ENCODE measurements at places on chromosomes 7 and 10.

DNA sequence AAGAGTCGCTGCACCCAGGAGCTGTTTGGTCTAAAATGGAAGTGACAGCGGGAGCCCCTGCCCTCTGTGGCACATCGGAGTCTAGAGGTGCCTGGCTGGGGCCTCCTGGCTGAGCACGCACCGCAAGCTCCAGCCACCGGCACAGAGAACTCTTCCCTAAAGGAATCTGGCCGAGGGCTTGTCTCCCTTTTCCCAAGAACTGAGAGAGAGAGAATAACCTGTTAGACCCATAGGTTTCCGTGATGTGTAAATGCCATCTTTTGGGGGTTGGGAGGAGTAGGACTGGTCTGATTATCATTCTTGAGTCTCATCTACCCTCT lies 47.3 kb downstream of the PROSER2 start:
- DNase-seq: no peak

DNA sequence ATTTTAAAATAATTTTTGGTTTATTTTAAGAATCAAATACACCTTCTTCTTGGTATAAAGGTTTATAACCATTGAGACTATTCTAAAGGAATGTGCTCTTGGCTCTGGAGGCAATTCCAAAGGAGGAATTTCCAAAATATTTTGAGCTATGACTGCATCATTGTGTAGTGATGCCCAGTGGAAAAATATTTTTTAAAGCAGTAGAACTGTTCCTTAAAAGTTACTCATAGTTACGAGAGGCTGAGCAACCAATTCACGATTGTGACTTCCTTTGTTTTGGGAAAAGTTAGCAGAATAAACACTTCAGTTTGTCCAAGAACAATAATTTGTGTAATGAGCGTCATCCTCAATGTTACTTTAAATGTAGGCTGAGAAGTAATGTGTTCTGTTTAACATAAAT lies 233.6 kb downstream of the BAMBI start:
- DNase-seq: no peak

DNA sequence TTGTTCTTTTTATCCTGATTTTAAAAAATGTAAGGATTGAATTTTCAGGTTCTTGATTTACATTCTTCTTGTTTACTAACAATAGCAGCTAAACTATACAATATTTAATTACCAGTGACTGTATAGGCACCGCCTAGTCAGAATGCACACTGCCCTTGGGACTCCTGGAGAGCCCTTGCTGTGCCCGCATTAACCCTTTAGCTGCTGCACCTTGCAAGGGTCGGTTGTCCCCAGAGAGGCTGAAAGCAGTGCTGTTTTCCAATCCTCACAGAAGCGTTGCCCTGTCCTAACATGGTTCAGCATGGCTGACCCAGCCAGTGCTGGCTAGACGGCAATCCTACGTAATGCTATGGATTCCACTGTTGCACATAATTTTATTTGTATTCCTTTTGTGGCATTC lies 102.6 kb downstream of the HECW1 start:
- no peak for DNase-seq

DNA sequence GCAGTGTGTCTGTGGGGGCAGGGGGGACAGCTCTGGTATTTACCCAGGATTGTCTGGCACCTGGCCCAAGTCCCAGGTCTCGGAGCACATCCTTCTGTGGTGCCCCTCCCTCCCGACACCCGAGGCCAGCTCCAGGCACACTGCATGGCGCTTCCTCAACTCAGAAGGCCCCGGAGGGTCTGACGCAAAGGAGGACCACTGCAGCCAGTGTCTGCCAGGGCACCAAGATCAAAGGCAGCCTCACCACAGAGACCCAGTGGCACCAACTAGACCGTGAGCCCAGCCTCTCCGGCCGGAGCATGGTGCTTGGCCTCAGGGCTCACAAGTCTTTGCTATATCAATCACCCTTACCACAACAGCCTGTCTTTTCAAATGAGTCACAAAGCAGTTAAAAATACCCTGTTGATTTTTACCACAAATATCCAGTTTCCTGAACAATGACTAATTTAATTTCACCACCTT lies 99.3 kb upstream of the DDC start:
- peak; percentile 29 for DNase-seq

- DNase-seq: no peak
Observed at GRCh38 chr10:20744821-20745220, 152.3 kb downstream of the NEBL start.

DNA sequence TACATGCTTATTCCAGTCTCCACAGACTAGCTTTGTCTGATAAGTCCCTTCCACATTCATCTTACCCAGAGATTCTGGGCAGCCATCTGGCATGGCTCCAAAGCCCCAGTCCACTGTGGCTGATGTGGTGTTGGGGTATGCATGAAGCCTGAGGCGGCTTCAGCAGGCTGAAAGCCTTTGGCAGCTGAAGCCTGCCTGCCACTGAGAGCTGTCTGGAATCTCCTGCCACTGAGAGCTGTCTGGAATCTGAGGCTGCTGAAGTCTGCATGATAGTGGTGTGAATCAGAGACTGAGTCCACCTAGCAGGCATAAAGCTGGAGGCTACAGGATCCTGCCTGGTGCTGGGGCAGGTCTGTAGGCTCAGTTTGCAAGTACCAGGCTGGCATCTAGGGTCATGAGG lies 87.1 kb downstream of the DYNC1I1 start:
- no peak for DNase-seq

- DNase-seq: no peak
Observed at GRCh38 chr10:97714401-97715258, 1.1 kb downstream of the MARVELD1 start.
